ENCODE measurements at places on chromosomes 6 and 20.

GRCh38 chr20:49685809-49686208 is 27.9 kb downstream of the B4GALT5 start:
- no peaks in the 10 kb centered on the region for H3K27me3 ChIP-seq
- DNase-seq, result peak; percentile 53
- H3K4me3 ChIP-seq, result no peak overlapping the region
- H3K4me1 ChIP-seq, result peaks cover 47% of the 10 kb centered on the region
- H3K27ac ChIP-seq, result no peak overlapping the region
- H3K36me3 ChIP-seq, result peaks cover 10% of the 10 kb centered on the region

GRCh38 chr6:16354692-16355091 is 116.3 kb downstream of the GMPR start:
- H3K27me3 ChIP-seq, result no peaks in the 10 kb centered on the region
- H3K27ac ChIP-seq, result no peak overlapping the region
- peaks cover 10% of the 10 kb centered on the region for H3K4me1 ChIP-seq
- H3K36me3 ChIP-seq, result no peaks in the 10 kb centered on the region
- no peak overlapping the region for H3K4me3 ChIP-seq

DNA sequence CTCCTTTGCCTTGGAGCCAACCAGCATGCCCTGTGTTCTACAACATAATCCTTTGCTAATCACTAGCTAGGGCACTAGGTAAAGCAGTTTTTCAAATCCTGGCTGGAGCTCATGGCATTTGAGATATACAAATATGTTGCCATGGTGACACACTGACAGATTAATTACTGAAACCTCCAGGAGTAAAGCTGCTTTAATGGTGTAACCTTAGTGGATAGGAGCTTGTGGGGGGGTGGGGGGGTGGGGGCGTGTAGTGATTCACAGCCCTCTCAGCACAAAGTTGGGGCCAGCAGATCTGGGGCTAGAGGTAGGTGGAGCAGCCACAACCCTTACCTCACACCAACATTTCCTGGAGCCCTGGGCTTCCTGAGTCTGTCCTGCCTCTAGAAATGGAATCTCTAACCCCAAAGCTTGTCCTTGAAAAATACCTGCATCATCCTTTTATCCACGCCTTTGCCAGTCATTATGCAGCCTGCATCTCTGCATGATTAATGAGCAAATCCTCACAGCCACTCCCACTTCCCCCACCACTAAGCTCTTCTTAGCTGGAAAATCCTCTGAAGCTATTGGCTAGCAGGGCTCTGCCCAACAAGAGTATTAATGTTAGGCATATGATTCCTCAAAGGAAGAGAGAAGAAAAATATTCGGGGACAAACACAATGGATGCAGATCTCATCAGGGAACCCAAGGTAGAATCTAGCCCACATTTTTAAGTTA is 84.5 kb upstream of the PRND start:
- no peaks in the 10 kb centered on the region for H3K27me3 ChIP-seq
- DNase-seq, result peak; percentile 9
- H3K36me3 ChIP-seq, result no peaks in the 10 kb centered on the region
- no peak overlapping the region for H3K4me3 ChIP-seq

DNA sequence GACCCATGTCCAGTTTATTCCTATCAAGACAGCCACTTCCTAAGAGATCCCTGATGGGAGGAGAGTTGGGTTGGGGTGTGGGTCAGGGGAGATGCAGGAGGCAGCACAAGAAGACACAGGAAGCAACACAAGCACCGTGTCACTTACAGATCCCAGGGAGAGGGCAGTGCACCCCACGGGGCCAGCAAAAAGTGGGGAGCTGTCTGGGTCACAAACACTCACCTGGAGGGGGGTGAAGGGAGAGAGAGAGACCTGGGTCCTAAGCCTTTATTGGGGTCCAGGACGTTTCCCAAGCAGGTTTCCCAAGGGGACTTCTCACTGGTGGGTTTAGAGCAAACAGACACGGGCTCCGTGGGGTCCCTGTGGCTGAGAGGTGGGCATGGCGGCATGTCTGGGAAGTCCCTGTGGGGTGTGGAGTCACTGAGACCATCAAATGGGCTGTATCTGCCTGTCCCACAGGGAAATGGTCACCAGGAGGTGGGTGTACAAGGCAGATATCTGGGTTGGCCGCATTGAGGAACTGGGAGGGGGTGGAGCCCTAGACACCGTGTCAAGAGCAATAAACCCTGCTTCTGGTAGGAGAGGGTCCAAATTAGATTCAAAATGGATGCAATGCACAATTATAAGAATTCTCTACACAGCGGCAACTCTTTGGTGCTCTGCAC is 1.6 kb upstream of the CD93 start:
- no peaks in the 10 kb centered on the region for H3K36me3 ChIP-seq
- H3K27me3 ChIP-seq, result no peaks in the 10 kb centered on the region
- DNase-seq, result no peak

DNA sequence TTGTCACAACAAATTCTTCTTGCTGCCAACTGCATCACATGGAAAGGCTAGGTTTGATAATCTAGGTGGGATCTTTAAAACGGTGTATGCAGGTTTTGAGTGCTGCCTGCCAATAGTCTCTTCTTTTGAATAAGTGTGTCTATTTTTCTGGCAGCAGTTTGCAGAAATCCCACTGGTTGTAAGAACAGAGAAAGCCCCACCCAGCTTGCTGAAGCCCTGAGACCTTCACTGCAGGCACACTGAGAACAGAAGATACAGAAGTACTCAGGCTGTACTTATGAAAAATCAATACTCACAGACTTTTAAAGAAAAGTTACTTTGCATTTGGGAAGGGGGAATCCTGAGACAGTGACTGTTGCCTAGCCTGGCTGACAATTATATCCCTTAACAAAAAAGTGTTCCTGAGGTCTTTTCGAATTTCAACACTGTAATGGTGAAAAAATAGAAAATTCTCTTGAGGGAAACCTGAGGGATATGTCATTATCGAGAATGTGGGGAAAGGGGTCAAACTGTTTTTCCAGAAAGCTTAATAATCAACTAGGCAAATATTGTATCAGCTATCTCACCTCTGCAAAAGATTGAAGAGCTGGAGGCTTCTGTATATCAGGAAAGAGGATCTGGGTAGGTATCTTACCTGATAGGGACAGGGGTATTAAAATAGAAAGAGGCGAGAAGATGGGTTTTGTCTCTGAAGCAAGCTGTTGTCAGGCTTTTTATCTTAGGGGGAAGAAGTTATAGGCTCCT is 199.9 kb downstream of the LRFN2 start:
- H3K36me3 ChIP-seq, result no peaks in the 10 kb centered on the region
- H3K4me1 ChIP-seq, result no peaks in the 10 kb centered on the region
- no peak overlapping the region for H3K27ac ChIP-seq
- DNase-seq, result no peak
- H3K27me3 ChIP-seq, result no peaks in the 10 kb centered on the region

DNA sequence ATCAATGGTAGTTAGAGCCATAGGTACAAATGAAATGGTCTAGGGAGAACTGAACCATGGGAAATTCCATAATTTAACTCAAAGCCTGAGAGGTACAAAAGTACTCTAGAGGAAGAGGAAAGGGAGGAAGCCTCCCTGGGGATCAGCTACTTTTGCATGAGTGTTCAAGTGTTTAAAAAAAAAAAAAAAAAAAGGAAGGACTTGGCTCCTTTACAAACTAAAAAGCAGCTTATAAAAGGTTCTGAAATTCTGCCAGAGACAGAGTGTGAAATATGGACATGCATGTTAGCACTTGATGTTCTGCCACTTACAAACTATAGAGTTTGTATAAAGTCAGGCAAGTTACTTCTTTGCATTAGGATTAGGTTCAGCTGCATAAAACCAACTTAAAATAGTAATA is 290.0 kb downstream of the TBC1D7 start:
- no peaks in the 10 kb centered on the region for H3K27me3 ChIP-seq
- DNase-seq, result peak; percentile 31
- H3K4me3 ChIP-seq, result no peak overlapping the region
- no peaks in the 10 kb centered on the region for H3K36me3 ChIP-seq

GRCh38 chr6:170129691-170130171 is 161.1 kb downstream of the DLL1 start:
- H3K27ac ChIP-seq, result no peak overlapping the region
- H3K36me3 ChIP-seq, result no peaks in the 10 kb centered on the region
- no peak overlapping the region for H3K4me3 ChIP-seq

DNA sequence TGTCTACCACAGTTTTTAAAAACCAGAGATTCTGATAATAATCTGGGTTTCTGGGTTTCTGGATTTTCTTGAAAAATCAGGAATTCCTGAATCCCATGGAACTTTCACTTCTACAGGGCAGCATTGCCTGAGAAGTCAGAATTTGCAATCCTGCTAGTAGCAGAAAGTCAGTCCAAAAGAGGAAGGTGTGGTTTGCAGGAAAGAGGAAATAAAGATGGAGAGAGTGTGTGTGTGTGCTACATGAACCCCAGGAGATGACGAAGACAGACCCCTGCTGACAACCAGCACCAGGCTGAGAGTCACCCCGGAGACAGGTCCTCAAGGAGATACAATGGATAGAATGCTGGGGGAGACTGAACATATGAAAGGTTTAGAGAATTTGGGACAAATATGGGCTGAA is 44.9 kb downstream of the PRND start:
- H3K36me3 ChIP-seq, result no peaks in the 10 kb centered on the region
- no peak overlapping the region for H3K4me3 ChIP-seq
- DNase-seq, result no peak
- peaks cover 9% of the 10 kb centered on the region for H3K4me1 ChIP-seq

DNA sequence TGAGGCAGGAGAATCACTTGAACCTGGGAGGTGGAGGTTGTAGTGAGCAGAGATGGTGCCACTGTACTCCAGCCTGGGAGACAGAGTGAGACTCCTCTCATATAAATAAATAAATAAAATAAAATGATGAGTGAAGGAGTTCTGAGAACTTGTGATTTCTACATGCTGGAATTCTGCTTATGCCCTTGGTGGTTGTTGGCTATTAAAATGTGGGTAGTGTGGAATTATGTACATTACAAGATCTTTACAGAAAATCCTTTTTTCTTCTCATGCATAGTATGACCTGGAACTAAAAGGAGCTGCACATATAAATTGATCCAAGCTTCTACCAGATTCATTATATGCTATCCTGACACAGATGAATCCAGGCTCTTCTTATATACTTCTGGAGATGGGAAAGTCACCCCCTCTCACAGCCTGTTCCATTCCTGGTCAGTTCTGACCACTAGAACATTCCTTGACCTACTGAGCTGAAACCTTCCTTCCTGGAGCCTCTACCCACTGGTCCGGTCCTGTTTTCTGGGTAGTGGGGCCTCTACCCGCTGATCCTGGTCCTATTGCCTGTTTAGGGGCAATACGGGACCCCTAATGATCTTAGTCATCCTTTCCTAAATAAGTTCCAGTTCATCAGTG is 37.7 kb upstream of the TAF8 start:
- H3K27ac ChIP-seq, result no peak overlapping the region
- H3K4me1 ChIP-seq, result peaks cover 9% of the 10 kb centered on the region
- no peak overlapping the region for H3K4me3 ChIP-seq
- H3K36me3 ChIP-seq, result peaks cover 77% of the 10 kb centered on the region
- no peak for DNase-seq

DNA sequence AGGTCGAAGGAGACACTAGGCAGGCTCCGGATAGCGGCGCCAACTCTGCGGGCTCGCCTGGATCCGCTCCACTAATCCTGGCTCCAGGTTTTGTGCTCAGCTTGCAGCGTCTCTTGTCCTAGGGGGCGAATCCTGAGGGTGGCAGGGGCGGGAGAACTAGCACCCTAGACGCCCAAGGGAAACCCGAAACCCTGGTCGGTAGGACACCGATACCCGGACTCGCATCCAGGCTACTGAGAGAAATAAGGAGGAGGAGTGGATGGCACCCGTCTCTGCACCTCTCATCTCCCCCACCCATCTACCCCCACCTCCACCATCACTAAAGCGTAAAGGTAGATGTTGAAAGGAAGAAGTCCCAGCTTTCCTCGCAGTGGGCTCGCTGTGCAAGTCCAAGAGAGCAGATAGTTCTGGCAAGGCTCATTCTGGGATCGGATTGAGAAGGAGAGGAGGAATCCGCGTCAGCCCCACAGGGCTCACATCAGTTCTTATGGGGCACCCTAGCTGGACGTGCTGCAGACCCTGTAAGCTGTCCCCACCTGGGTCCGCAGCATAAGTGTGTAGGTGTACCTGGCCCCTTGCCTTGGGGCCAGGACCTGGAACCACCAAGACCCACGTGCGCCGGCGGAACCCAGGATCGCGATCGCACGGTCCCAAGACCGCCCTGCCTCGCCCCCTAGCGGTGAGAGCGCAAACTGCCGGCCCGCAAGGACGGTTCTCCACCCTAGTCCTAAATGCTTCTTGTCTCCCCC is 6.9 kb downstream of the SLC32A1 start:
- peaks cover 93% of the 10 kb centered on the region for H3K27me3 ChIP-seq
- no peaks in the 10 kb centered on the region for H3K36me3 ChIP-seq
- no peak overlapping the region for H3K27ac ChIP-seq
- DNase-seq, result peak; percentile 59

DNA sequence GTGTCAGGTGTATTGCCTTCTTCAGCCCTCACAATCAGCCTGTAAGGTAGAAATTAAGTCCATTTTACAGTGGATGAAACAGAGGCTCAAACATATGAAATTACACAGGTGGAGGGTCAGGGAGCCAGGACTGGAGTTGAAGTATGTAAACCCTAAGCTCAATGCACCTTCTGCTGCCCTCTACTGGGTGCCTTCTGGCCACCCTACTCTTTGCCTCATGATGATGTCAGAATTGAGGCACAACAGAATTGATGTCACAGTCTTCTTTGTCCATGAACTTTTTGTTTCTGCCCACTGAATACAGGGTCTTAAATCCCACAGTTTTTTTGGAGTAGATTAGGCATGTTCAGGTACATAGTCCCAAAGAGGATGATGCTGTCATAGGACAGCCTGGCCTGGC is 400.8 kb upstream of the CHD6 start:
- H3K27me3 ChIP-seq, result no peaks in the 10 kb centered on the region
- no peaks in the 10 kb centered on the region for H3K36me3 ChIP-seq
- no peak overlapping the region for H3K27ac ChIP-seq

DNA sequence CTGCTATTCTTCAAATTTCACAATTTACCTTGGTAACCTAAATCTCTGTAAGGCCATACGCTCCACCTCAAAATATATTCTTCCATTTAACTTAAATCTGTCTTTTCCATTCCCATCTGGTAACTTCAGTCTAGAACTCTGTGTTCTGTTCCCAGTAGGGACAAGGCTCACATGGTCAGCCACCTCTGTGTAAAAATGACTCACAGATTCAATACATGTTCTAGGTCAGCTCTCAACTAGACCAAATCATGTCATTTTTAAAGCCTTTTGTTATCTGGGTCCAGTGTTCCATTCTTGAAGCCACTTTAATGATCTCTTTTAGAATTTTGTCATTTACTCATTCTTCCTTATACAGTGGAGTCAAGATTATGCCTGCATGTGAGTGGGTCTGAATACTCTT is 315.6 kb upstream of the CITED2 start:
- H3K4me1 ChIP-seq, result peaks cover 22% of the 10 kb centered on the region
- no peak for DNase-seq
- no peaks in the 10 kb centered on the region for H3K27me3 ChIP-seq
- H3K4me3 ChIP-seq, result no peak overlapping the region

DNA sequence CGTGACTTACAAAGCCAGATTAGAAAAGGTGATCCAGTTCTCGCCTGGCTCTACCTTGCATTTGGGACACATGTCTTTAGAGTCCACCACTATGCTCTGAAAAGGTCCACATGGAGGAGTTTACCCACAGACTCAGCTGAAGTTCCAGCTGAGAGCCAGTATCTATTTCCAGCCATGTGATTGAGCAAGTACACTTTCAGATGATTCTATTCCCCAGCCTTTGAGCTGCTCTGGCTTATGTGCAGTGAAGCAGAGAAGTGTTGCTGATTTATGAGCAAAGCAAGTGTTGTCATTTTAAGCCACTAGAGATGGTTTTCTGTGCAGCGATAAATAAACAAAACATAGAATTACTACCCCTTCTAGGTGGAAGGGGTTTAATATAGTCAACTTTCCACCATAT is 520.8 kb upstream of the RNF217 start:
- H3K27ac ChIP-seq, result no peak overlapping the region
- H3K4me3 ChIP-seq, result no peak overlapping the region
- H3K27me3 ChIP-seq, result no peaks in the 10 kb centered on the region
- H3K36me3 ChIP-seq, result no peaks in the 10 kb centered on the region
- H3K4me1 ChIP-seq, result peaks cover 11% of the 10 kb centered on the region
